CD14-positive monocyte (primary cell): ENCODE measurements at places on chromosomes 5 and 9. TPM values are rescaled to one million over a fixed set of nuclear protein-coding genes. Genes with fewer than 3 reads are reported as not detected.

Gene LRRC19
- polyA plus RNA-seq: not detected

Gene GHR
- polyA plus RNA-seq: not detected

DNA sequence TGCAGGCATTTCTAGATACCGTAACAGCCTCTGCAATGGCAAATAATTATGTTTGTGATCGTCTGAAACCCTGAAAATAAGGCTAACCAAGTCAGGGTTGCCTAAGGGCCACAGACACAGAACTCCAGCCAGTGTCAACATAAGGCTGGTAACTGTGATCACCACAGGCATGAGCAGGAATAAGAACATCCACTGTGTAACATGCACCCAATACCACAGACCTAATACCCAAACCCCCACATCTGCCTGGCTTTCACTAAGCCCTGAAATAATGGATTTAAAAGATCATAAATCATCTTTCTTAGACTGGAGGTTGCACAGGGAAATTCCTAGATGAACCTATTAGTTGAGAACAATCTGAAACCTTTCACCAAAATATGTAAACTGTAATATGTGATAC is 394.5 kb downstream of the NFIB start:
- DNase-seq: no peak

GRCh38 chr5:55151923-55152842 is 7.8 kb upstream of the GPX8 start:
- no peak for DNase-seq

DNA sequence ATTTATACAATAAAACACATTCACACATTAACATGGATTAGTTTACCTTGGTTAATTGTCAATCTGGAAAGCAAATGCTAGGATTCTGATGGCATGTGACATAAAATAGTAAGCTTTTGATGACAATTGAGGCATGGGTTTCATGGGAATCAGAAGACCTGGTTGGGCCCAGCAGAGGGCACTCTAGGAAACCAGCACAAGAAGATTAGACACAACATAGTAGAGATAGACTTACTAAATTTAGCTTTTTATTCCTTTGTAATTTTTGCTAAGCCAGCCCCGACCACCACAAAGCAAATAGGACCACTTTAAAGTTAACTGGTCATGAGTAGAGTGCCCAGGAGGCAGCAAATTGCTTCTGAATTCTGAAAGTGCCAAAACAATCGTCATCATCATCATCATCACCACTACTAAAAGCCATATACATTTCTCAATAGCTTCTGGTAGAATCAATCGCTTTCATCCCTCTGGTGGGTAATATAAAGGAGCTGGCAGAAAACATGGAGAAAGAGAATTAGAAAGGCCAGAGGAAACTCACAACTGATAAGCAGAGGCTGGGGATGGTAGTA is 163.2 kb downstream of the ARRDC3 start:
- no peak for DNase-seq

GRCh38 chr5:50874306-50875001 is 208.0 kb downstream of the PARP8 start:
- DNase-seq: peak; percentile 16

DNA sequence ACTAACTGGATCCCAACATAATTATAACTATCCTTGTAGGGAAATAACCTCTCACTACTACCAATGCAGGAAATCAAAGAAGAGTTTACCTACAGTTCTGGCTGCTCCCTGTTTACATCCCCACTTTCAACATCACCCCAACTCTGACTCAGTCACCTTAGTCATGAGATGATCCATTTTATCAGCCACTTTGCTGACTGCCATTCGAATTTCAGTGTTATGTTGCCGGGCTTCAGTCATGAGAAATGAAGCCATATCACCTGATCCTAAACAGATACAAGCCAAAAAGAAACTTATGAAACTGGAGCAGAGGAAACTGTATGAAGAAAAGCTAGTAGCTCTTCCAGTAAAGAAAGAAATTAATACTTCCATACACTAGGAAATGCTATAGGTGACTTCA is 33.7 kb downstream of the SLC31A2 start:
- DNase-seq: peak; percentile 58

DNA sequence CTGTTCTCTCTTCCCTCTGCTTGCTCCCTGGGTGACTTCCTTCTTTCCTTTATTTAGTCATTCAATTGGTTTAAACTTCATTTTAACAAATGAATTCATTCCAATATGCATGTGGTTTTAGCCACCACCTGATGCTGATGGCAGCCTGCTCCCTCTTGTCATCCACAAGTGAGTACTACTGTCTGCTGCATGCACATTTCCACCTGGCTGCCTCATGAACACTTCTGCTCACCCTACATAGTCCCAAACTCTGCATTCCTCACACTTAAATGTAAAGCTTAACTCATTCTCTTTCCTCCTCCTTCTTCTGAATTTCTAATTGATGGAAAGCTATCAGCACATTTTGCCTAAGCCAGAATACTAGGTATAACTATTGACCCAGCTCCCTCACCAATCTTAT is 184.7 kb upstream of the ZNF462 start:
- DNase-seq: no peak

DNA sequence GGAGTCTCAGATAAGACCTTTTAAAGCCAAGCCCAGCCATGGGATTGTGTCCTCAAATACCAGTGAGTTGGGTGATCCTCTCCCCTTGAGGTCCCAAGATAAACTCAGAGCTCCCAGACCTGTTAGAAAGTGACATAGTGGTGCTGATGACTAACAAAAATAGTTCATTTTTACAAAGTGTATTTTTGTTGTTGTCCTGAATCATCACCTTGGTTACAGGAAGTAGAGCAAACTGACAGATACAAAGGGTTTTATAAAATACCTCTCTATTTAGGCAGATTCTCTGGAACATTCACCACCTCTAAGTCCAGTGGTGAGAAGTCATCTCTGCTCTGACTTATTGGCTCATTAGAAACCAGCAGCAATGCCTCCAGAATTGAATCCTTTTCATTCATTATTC is 259.3 kb downstream of the CEMIP2 start:
- DNase-seq: no peak

GRCh38 chr9:128603697-128604096 is 51.3 kb downstream of the SPTAN1 start:
- no peak for DNase-seq

- DNase-seq: no peak
These were observed 66.0 kb downstream of the TBCA start for GRCh38 chr5:77709993-77710685.

- no peak for DNase-seq
These were observed 63.9 kb downstream of the SAXO1 start for GRCh38 chr9:18969128-18969527.
